ENCODE measurements at places on chromosomes 5 and 9.

- no peak for DNase-seq
These were observed 141.1 kb upstream of the RASEF start for GRCh38 chr9:83204047-83204446.

DNA sequence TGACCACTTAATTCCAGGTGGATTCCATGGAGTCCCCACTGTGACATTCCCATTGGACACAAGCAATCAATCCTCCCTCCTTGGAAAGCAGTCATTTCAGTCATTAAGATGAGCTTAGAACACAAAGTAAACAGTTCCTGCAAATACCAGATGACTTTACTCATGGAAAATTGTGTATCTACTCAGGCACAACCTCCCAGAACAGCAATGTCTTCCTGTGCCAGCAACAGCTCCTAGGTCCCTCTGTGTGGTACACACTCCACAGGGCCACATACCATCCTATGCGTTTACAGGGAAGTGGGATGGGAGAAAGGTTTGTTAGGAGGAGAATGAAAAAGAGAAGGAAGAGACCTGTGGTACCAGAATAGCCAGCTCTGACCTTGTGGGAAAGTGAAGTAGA, 53.7 kb downstream of the MTMR12 start:
- DNase-seq = no peak

DNA sequence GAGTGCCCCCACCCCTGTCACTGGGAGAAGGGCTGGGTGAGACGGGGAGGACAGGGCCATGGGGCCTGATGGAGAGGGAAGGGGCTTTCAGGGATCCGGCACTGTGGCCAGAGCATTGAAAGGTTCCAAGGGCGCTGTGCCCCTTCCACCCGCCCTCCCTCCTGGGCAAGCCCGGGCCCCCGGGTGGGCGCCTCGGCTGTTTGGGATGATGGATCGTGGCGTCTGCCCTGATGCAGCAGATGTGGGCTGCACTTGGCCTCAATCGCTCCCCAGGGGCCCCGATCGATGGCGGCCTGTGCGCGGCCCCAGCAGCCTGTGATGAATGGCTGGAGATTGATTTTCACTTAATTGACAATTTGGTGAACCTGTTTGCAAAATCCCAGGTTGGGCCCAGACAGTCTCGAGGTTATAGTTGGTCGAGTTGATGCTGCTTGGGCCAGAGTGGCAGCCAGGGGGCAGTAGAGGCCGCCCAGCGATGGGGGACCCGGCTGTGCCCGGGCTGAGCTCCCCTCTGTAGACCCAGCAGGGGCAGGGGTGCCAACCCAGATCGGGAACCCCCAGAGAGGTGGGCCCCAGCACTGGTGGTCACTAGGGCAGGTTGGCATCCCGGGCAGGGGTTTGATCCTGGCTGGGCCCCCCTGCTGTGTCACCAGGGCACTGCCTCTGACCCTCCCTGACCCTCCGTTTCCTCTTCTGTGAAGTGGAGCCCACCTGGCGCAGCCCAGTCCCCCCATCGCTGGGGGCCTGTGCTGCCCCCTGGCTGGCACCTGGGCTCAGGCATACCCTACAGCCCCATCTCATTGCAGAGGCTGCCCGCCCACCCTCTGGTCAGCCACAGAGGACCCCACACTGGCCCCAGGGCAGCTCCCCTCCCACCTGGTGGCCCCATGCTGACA, 34.7 kb downstream of the LHX3 start:
- no peak for DNase-seq

GRCh38 chr5:32583582-32584232, 1.6 kb upstream of the SUB1 start:
- no peak for DNase-seq

DNA sequence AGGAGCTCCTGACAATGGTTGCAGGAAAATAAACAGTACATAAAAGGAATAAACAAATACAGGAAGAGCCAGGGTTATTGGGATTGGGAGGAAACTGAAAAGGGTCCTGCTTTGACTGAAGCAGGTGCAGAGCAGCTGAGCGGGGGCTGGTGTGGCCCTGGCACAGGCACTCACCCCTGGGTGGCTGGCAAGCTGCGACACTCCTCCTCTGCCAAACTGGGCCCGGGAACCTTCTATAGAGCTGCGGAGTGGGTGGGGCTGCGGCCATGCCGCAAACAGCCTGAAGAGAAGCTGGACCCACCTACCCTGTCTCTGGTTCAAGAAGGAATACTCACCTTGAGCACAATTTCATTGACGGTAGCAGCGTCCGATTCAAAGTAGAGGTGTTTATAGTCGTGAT, 182.5 kb downstream of the GAPVD1 start:
- DNase-seq = no peak

DNA sequence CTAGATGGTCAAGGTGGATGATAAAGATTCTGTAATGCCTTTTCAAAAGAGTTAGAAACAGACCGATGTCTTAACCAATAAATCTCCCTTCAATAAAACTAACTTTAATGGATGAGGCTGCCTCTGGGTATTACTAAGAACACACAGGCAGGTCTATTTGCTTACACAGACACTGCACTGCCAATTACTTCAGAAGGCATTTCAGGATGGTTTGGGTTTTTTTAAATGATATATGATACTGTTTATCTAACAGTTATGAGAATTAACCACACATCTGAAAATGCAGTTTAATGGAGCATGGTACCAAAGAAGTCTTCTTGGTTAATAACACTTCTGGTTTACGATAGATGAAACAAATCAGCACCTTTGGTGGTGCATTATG, 367.9 kb upstream of the GRAMD2B start:
- DNase-seq = no peak

DNA sequence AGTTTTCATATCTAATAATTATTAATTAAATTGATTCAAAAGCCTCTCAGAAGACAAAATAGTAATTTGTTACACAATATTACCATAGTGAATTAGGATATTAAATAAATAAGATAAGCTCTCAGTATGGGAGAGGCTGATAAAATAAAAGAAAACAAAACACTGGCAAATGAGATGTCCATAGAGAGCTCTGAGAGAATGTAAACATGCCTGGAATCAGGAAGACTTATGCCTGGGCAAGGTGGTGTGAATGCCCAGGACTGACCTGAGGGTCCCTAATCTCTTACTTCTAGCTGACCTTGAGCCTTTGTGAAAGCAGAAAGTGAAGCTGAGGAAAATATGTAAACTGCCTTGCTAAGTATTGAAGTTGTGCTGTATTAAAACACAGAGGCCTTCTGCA, 616.5 kb downstream of the PTPRD start:
- DNase-seq = no peak

GRCh38 chr5:177386542-177386941, 2.3 kb downstream of the SLC34A1 start:
- no peak for DNase-seq

- no peak for DNase-seq
These were observed 32.0 kb downstream of the FSD1L start for GRCh38 chr9:105479846-105480245.

- no peak for DNase-seq
These were observed 47.9 kb downstream of the ERCC8 start for GRCh38 chr5:60896991-60897390.

DNA sequence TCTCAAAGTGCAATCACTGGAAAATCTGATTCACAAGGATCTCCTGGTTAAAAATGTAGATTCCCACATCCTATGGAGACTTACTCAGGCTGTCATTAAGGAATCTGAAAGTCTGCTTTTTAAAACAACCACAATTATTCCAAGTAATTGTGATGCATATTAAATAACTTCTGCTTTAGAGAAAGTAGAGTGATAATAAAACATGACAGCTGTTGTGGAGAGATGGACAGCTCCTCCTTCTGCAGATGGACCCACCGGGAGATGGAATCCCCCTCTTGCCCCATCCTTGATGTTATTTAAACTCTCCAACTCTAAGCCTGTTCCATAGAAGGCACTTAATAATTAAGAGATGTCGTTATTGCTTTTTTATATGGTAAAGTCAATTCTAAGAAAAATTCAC, 802.2 kb downstream of the CDH12 start:
- no peak for DNase-seq

DNA sequence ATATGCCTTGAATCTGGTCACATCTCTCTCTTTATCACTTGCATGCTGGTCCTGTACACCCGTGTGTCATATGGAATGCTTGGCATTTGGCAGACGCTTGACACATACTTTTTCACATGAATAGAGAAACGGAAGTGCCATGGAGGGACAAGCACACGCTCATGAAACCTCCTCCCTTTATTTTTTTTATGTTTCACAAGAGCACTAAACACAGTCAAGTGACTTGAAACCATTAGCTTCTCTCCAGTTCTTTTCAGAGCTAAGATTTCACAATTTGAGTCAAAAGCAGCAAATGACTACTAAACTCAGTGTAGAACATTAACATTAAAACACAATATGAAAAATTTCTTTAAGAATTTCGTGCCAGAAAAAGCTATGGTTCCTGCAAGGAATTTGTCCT, 151.1 kb downstream of the DOCK2 start:
- no peak for DNase-seq

DNA sequence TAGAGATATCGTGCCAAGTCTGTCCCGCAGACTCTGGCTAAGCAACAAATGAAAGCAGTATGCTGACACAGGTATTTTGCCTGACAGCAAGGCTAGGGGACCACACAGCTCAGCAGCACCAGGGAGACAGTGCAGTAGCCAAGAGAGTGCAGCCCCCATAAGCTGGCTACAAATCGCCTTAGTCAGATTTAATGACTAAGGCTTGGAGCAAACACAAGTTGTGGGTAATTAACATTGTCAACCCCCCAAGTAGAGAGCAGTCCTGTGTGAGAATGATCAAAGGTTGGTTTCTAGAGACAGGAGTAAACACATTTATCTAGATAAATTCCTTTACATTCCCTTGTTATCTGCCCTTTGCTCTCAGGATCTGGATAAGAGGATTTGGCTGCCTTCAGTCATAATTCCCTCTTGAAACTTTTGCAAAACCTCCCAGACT, 1434.5 kb upstream of the CDH6 start:
- DNase-seq = no peak

DNA sequence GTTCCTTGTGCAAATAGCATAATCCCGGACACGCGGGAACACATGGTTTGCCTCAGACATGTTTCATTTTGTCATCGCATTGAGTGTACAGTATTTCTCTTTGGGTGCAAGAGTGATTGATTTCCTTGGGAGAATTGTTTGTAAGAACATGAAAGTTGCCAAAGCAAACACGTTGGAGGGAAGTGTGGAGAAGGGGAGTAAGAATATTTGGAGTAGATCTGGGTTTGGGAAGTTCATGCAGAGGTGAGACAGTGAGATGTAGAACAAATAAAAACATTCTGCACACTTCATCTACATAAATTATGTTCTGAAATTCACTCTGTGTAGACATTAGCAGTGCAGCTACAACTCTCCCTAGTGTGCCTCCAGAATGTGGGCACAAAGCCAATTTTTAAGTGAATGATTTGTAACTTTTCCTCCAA, 24.0 kb downstream of the FOXD1 start:
- DNase-seq = no peak

DNA sequence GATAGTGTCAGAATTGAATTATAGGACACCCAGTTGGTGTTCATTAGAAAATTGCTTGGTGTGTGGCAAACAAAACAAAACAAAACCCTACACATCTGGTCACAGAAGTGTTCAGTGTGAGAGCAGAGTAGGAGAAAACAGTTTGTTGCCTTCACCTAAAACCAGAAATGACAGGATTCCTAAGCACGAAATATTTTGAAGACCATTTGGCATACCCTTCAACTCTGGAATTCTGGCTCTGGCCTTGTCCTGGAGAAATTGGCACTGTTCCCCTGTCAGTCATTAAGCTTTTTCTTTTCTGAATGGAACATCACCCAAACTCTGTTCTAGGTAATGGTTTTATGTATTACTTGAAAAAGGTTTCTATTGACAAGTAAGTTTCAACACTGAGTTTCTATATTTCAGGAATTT, 110.2 kb upstream of the PCA3 start:
- DNase-seq = no peak

DNA sequence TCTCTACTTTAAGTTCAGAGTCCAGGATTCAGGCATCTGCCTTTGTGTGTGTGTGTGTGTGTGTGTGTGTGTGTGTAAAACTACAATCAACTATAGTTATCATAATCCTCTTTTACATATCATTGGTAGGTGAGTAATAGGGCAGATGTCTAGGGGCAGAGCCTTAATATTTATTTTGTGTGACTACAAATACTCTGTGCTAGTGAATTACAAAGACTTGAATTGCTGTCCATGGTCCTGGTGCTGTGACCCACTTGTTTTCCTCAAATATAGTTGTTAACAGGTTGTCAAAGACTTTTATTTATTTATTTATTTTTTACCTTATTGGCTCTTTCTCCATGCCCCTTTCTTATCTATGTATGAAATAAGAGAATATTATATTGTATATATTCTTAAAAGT, 196.8 kb downstream of the ANXA1 start:
- DNase-seq = no peak

- DNase-seq = no peak
These were observed 22.7 kb downstream of the ANXA2R start for GRCh38 chr5:43017428-43017815.

- DNase-seq = no peak
These were observed 281.1 kb upstream of the MAP3K1 start for GRCh38 chr5:56534102-56534829.

DNA sequence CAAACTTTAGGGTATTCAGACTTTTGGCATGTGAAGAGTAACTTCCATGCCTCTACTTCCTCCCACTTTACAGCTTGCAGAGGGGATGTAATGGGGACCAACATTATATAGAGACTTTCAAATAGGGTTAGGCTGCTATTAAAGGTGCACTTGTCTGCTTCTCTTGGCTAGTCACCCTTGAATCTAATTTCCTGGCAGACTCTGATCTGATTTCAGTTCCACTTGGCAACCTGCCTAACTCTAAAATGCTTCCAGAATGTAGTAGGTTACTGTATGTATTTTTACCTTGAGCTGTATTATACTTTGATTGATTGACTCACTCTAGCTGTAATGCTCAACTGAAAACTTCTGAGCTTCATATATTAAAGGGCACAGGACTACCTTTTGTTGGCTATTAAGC, 693.4 kb downstream of the KCTD16 start:
- DNase-seq = no peak

- DNase-seq = no peak
These were observed 281.9 kb upstream of the TLE4 start for GRCh38 chr9:79289856-79290255.

GRCh38 chr5:6637022-6637421, 3.8 kb downstream of the SRD5A1 start:
- DNase-seq = no peak

DNA sequence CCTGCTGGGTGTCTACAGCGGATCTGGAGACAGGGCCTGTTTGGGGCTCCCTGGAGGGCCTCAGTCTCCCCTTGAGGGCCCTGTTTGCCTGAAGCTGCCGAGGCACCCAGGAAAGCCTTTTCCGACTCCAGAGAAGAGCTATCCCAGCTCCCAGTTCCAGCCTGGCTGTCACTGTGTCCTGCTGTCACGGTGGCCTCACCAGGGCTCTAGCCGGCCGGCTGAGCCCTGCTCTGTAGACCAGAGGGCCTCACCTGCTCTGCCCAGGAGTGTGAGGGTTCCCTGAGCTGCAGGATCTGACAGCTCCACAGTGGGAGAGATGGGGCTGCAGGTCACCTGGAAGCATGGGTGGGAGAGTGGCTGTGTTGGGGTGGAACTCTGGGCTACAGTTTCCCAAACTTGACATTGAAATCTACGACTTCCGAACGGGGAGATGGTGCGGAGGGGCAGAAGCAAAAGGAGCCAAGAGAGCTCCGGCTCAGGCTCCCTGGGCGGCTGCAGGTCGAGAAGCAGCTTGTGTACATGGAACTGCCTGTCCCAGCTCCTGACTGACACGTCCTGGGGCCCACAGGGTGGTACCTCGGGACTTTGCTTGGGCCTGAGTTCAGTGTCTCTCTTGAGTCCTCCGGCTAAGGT, 94.9 kb downstream of the CACNA1B start:
- DNase-seq = no peak
